ENCODE measurements at places on chromosomes 7 and 10.

- DNase-seq, result no peak
Observed at GRCh38 chr10:133359554-133359971, 1.7 kb upstream of the FUOM start.

- peak; percentile 39 for DNase-seq
Observed at GRCh38 chr10:76899490-76899889, 738.1 kb downstream of the KCNMA1 start.

DNA sequence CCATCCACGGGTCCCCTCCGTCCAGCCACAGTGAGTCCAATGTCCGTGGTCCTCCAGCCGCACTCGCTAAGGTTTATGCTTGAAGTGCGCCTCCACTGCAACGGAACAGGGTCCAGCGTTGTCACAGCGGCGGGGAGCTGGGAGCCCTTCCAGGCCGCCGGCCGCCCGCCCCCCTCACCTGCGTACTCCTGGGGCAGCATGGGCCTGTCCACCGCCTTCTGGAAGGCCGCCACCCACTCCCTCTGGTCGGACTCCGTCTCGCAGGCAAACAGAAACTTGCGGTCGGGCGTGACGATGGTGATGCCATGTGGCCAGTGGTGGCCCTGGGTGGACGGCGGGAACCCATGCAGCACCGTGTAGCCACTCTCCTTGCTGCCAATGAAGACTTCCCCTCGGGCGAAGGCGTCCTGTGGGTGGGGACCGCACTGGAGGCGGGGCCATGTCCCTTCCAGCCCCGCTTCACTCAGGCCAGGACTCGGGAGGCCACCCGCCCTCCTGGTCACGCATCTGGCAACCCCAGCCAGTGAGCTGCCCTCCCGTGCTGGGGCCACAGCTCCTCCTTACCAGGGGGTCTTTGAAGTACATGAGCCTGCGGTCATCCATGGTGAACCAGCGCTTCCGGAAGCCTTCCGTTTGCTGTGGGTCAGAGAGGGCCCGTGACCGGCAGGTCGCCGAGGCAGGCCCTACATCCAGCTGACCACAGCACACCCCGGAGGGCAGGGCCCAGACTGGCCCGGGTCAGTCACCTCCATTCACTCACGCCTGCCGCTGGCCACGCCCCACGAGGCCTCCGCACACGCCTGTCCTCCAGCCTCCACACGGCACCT is 22.7 kb downstream of the GET4 start:
- no peak for DNase-seq

GRCh38 chr7:151411551-151411950 is 1.7 kb upstream of the WDR86 start:
- no peak for DNase-seq

GRCh38 chr7:136925044-136925443 is 56.6 kb downstream of the CHRM2 start:
- DNase-seq, result peak; percentile 45

Measured in EL (cell line).